ENCODE measurements at places on chromosomes 7 and 10. TPM values are rescaled to one million over a fixed set of nuclear protein-coding genes. Genes with fewer than 3 reads are reported as not detected.
A peak's percentile ranks its signal among the peaks of the same experiment; 100 is the strongest.

DNA sequence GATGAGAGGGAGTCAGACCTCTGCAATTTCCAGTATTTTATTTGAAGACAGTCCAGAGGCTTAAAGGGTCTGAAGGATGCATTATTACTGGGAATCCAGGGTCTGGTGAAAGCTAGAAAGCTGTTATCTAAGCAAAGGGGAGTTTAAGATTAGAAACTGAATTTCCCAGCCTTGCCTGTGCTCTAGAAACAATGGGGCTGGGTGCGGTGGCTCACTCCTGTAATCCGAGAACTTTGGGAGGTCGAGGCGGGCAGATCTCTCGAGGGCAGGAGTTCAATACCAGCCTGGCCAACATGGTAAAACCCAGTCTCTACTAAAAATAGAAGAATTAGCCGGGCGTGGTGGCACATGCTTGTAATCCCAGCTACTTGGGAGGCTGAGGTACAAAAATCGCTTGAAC lies 71.5 kb upstream of the ANLN start:
- no peaks in the 10 kb centered on the region for H3K4me1 ChIP-seq
- no peaks in the 10 kb centered on the region for H3K27me3 ChIP-seq
- H3K27ac ChIP-seq, result no peak overlapping the region

GRCh38 chr7:104772405-104773345 lies 241.3 kb upstream of the KMT2E start:
- no peaks in the 10 kb centered on the region for H3K4me1 ChIP-seq
- H3K27ac ChIP-seq, result no peak overlapping the region
- H3K4me3 ChIP-seq, result no peak overlapping the region

Gene HMX2
- not detected for total RNA-seq

- H3K27ac ChIP-seq, result no peak overlapping the region
- H3K4me3 ChIP-seq, result no peak overlapping the region
- no peak for DNase-seq
- peaks cover 2% of the 10 kb centered on the region for H3K4me1 ChIP-seq
- peaks cover 9% of the 10 kb centered on the region for H3K36me3 ChIP-seq
These were observed 39.7 kb downstream of the AGAP3 start for GRCh38 chr7:151125846-151126481.

GRCh38 chr7:106629516-106629915 lies 31.4 kb downstream of the CCDC71L start:
- no peaks in the 10 kb centered on the region for H3K36me3 ChIP-seq
- DNase-seq, result no peak
- no peak overlapping the region for H3K4me3 ChIP-seq
- no peaks in the 10 kb centered on the region for H3K4me1 ChIP-seq
- H3K27me3 ChIP-seq, result peaks cover 6% of the 10 kb centered on the region

Gene HOXA1
- total RNA-seq, result 0.28 TPM

Gene CPA2
- total RNA-seq, result not detected

DNA sequence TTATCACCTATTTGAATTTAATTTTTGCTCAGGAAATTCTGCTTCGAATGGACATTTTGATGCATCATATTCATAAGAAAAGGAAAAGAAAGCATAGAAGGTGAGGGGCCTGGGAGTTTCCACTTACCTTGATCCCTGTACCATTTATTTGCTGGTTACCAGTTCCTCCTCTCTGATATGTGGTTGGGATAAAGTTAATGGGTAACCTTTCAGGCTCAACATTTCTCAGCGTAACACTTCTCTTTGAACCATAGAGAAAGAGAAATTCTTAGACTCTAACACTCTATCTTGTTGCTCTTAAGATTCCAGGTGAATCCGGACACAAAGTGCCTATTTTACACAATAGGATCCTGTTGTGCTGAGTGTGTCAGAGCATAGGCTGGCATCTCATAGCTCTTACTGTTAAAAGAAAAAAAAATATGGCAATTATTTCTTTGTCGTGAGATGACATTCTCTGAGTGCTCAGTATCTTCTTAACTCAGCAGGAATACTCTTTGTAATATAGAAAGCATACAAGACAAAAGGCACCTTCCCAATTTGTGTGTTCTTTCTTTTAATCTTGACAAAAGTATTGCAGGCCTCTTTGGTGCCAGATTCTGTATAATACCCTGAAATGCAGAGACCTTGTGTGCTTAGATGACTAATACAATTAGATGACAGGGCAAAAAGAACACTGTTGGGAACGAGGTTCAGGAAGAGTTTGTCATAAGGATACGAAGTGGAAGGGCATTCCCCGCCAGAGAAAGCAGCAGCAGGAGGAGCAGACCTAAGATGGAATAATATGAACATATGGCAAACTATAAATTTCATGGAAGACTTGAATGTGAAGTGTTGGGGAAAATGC lies 689.6 kb downstream of the NRG3 start:
- no peak overlapping the region for H3K27ac ChIP-seq
- H3K36me3 ChIP-seq, result no peaks in the 10 kb centered on the region
- no peaks in the 10 kb centered on the region for H3K27me3 ChIP-seq
- H3K4me3 ChIP-seq, result no peak overlapping the region
- H3K4me1 ChIP-seq, result no peaks in the 10 kb centered on the region
- no peak for DNase-seq

Gene IDE
- 27.0 TPM for total RNA-seq

DNA sequence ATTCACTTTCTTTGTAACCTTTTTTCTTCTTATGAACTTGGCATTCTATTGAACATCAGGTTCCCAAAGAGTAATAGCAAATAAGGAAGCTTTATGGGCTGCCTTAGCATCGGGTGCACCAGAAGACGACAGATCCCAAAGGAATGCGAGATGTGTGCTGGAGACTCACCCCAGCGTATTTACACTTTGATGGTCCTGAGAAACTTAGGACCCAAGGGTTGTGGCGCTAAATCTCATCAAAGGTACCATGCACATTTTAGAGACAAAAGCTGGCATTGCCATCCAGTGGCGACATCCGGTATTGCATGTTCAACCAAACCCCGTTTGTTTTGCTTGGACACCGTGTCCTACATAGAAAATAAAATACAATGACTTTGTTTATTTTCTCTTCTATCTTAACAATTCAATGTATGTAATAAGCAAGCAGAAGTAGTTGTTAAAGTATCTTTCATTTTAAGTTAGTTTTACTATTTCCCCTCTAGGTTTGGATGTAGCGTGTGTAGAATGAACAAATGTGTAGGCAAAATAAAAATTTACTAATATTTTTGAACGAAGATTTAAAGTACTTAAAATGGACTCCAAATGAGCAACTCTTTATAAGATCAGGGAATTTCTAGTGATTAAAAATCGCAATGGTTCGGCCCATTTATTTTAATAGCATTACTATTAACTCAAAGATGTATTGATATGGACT lies 1154.8 kb downstream of the GATA3 start:
- H3K4me1 ChIP-seq, result peaks cover 4% of the 10 kb centered on the region
- no peak overlapping the region for H3K27ac ChIP-seq
- no peaks in the 10 kb centered on the region for H3K36me3 ChIP-seq
- peak; percentile 69 for DNase-seq
- H3K4me3 ChIP-seq, result peak overlapping the region; percentile 10

Gene OR2A14
- not detected for total RNA-seq

- H3K27me3 ChIP-seq, result no peaks in the 10 kb centered on the region
- no peaks in the 10 kb centered on the region for H3K4me1 ChIP-seq
- no peaks in the 10 kb centered on the region for H3K36me3 ChIP-seq
- no peak overlapping the region for H3K4me3 ChIP-seq
- no peak overlapping the region for H3K27ac ChIP-seq
- DNase-seq, result no peak
These were observed 111.6 kb upstream of the HABP2 start for GRCh38 chr10:113441220-113441619.

GRCh38 chr7:155988416-155988815 lies 176.2 kb upstream of the SHH start:
- H3K4me1 ChIP-seq, result peaks cover 8% of the 10 kb centered on the region
- DNase-seq, result no peak
- H3K4me3 ChIP-seq, result no peak overlapping the region
- H3K36me3 ChIP-seq, result no peaks in the 10 kb centered on the region
- no peaks in the 10 kb centered on the region for H3K27me3 ChIP-seq

DNA sequence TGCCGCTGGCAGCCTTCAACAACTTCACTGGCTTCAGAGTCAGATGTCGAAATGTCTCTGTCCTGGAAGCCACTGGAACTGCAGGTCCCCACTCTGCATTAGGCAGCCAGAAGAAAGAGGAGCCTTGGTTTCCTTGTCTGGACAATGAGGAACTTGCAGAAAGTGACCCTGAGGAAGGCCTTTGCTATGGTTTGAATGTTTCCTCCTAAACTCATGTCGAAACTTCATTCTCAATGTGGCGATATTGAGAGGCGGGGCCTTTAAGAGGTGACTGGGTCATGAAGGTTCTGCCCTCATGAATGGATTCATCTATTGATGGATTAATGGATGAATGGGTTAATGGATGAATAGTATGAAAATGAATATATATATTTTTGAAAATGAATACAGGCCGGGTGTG lies 61.6 kb upstream of the GPR26 start:
- no peak overlapping the region for H3K27ac ChIP-seq
- H3K36me3 ChIP-seq, result no peaks in the 10 kb centered on the region
- peaks cover 18% of the 10 kb centered on the region for H3K27me3 ChIP-seq
- H3K4me3 ChIP-seq, result no peak overlapping the region
- no peaks in the 10 kb centered on the region for H3K4me1 ChIP-seq
- no peak for DNase-seq

Gene THNSL1
- 6.4 TPM for total RNA-seq

Gene CDK5
- total RNA-seq, result 5.3 TPM
